ENCODE measurements at places on chromosomes 12 and 14. TPM values are rescaled to one million over a fixed set of nuclear protein-coding genes. Genes with fewer than 3 reads are reported as not detected.

The NRDE2 gene
- 11.7 TPM for polyA plus RNA-seq

The DDX11 gene
- polyA plus RNA-seq, result 34.9 TPM

The SPIC gene
- polyA plus RNA-seq, result not detected

The PZP gene
- 0.39 TPM for polyA plus RNA-seq

The GUCY2C gene
- 0.35 TPM for polyA plus RNA-seq

The DHRS2 gene
- 0.26 TPM for polyA plus RNA-seq

- no peak for DNase-seq
Measured at GRCh38 chr14:73726025-73726961, 12.1 kb upstream of the PNMA1 start.

DNA sequence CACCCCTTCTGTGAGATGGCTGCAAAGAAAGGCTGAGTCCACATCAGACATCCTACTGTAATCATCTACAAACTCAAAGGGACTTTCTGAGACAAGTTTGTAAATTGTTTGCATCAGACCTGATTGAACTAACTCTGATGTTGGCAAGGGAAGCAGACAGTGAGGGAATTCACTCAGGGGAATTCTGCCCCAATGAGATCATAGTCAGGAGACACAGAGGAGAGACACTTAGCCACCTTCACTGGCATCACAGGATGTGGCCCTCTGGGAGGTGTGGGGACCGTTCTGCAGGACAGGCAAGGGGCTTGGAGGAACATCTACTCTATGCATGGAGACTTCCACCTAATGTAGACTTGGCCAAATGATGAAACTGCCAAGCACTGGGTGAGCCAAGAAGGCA lies 70.7 kb upstream of the DDX11 start:
- DNase-seq, result no peak

- no peak for DNase-seq
Measured at GRCh38 chr14:103870144-103870876, 22.9 kb upstream of the PPP1R13B start.

- no peak for DNase-seq
Measured at GRCh38 chr12:115895247-115895646, 382.2 kb downstream of the MED13L start.

DNA sequence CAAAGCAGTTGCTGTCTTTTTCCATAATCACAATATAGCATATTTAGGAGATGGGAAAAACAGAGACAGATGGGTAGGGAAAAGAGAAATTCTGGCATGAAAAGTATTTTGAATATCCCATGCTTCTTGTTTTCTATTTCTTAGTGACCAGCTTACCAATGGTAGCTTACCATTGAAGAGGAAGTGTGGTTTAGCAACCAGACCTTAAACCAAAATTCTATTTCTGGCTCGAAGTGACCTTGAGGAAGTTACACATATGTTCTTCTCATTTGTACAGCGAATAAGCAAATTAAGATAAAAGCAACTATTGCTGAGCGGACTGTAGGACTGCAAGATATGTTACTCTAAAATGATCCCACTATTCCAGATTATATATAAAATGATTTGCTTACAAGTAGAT lies 82.9 kb downstream of the FGD4 start:
- DNase-seq, result peak; percentile 37

- DNase-seq, result peak; percentile 88
Measured at GRCh38 chr12:59084511-59085375, 164.4 kb upstream of the LRIG3 start.

- DNase-seq, result no peak
Measured at GRCh38 chr12:70080566-70080965, 162.7 kb upstream of the CNOT2 start.

DNA sequence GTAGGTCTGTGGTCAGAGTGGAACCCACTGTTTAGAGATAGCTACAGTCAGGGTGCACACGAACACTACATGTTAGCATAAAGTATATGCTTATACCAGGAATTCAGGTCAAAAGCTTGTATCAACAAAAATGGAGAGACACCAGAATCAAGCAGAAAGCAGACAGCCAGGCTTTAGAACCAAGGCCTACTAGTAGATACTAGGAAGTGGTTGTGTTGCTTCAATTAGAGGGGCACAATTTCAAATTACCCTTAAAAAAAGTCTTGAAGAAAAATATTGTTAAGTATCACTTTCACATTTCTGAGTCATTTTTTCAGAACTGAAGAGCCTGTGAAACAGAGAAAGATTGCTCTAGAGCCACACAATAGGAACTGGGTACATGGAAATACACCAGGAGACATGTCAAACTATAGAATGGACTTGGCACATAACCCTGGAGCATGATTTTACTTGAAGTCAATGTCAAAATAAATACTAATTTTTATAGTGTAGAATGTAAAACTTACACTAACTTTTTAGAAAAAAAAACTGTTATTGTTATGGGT lies 41.6 kb downstream of the LRRC9 start:
- DNase-seq, result no peak

DNA sequence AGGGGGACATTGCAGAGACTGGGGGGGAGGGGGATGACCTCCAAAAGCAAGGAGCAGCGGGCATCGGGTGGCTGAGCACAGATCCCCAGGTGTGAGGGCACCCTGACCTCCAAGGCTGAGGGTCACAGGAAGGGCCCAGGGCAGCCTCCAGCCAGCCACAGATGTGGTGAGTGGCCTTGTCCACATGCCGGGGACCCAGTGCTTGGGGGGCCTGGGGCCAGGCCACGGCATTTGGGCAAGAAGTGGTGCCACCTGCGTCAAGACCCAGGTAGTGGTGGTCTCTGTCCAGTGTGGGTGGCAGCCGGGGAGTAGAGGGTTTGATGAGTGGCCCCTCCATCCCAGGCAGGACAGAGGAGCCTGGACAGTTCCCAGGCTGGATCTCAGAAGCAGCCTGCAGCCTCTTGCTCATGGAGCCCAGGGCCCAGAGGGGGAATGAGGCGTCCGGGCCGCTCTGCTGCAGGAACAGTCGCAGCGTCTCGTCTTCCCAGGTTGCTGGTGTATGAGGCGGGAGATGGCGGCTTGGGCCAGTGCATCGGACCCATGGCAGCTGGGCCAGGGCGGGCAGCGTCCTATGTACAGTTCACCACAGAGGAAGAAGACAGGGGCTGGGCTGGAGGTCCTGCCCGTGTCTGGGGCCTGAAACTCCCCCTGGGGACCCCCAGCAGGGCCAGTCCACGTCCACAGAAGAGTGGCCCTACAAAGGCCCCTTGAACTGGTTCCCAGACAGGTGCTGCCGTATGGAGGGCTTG lies 33.5 kb downstream of the CCNK start:
- DNase-seq, result no peak

DNA sequence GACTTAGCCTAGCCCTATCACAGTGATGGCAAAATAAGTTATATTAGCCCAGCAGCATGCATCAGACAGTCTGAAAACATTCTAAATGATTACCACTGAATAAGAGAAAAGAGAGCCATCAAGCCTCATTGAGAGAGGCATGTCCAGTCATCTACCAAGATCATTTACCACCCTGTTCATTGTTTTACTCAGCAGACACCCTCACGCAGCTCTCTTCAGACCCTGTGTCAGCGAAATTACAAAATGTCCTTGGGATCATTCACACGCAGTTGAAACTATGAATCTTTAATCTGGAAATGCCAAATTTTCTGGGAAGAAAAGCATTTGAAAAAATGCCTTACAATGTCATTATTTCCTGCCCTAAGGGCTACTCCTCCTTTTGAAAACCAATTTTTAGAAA lies 89.5 kb downstream of the PTPRO start:
- DNase-seq, result no peak

DNA sequence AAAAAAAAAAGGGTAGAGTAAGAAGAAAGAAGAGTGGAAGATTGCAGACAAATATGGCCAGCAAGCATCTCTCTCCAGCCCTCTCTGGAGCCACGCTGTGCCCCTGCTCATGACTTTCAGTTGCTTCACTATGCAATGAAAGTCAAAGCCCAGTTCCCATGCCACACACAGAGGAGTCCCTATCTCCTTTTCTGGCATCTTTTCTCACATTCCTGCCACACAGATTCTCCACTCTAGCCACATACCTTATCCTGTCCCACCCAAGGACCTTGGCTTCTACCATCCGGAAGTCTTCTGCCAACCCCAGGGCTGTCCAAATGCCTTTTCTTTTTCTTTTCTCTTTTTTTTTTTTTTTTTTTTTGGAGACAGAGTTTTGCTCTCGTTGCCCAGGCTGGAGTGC lies 39.3 kb upstream of the CAPRIN2 start:
- no peak for DNase-seq

GRCh38 chr12:45986641-45987339 lies 3.6 kb downstream of the SCAF11 start:
- DNase-seq, result no peak

DNA sequence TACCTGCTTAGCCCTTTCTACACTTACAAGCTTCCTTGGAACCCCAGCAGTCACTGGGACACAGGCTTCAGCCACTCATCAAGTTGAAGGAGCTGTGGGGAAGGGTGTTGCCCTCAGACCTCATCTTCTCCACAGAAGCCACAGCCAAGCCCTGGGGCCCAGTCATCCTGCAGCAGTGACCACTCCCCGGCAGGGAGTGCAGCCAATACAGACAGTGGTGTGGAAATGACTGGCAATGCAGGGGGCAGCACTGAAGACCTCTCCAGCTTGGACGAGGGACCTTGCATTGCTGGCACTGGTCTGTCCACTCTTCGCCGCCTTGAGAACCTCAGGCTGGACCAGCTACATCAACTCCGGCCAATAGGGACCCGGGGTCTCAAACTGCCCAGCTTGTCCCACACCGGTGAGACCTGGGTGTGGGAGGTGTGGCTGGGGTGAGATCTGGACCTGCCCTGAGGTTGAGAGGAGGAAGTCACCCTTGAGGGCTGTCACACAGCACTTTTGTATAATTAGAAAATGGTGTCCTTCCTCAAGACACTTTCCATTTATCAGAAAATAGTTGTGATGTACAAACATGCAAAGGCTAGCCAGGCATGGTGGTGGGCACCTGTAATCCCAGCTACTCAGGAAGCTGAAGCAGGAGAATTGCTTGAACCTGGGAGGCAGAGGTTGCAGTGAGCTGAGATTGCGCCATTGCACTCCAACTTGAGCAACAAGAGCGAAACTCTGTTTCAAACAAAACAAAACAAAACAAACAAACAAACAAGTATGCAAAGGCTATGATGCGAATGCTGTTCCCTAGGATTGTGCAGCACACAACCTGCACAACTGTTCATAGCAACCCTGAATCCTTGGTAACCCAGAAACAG lies 9.9 kb downstream of the GLI1 start:
- no peak for DNase-seq

DNA sequence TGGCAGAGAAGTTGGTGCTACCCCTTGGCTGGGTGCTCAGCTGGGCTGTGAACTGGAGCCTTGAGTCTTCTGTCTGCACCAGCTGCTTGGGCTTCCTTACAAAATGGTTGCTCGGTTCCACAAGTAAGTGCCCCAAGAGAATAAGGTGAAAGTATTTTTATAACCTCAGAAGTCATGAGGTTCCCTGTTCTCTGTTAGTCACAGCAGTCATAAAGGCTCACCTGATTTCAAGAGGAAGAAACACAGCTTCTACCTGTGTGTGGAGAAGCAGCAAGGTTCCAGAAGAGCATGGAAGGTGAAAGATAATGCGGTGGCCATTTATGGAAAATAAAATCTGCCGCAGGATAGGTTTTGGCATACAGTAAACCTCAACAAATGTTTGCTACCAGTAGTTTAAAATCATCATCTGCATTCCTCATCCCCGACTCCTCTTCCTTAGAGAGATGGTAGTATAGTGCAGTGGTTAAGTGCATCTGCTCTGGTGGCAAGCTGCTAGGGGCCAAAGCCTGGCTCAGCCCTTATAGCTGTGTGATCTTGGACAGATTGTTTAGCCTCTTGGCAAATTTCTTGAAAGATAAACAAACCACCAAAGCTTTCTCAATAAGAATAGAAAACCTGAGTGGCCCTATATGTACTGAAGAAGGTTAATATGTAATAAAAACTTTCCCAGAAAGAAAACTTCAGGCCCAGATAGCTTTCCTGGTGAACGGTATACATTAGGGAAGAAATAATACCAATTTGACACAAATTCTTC lies 32.4 kb downstream of the TPCN1 start:
- DNase-seq, result no peak

DNA sequence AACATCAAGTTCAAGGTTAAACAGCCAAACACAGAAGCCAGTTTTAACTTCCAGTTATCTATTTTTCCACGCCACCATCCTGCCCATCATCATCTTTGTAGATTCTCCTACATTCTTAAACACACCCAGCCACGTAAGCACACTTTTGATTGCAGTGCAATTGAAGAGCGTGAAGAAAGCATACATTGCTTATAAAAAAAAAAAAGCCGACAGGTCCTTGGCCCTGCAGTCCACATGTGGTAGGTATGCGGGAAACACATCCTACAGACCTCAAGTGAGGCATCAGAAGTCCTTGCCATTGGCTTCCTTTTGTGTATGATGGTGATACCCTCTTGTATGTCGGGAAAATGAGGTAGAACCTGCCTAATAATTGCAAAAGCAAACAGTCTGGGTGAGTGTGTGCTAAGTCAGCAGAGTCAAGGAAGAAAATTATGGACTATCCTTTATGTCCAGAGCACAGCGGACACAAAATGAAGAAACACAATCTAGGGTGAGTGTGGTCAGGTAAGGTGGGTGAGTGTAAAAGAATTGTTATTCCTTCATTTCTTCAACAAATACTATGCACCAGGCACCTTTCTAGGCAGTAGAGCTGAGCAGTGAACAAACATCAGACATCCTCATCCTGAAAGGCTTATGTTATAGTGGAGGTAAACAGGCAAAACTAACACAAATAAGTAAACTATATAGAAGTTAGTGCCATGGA lies 51.5 kb downstream of the EID3 start:
- no peak for DNase-seq

GRCh38 chr14:68269136-68269927 lies 449.8 kb downstream of the RAD51B start:
- DNase-seq, result no peak

All from muscle of arm (tissue), 14 donors.